ENCODE measurements at places on chromosomes 1 and 21.

DNA sequence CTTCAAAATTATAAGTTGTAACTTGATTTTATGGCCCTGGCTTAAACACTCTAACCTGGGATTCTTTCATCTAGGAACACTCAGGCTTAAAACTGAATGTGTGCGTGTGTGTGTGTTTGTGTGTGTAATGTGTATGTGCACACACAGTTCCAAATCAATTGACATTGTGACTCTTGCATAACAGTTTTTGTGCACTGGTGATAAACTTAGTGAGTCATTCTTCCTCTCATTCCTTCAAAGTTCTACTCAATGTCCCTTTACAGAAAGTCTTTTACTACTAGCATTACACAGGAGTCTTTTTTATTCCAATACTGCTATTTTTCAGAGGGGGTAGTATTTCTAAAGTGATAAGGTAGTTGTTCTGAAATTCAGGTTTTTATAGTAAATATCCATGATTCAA lies 943.6 kb downstream of the KCNT2 start:
- DNase-seq: no peak

DNA sequence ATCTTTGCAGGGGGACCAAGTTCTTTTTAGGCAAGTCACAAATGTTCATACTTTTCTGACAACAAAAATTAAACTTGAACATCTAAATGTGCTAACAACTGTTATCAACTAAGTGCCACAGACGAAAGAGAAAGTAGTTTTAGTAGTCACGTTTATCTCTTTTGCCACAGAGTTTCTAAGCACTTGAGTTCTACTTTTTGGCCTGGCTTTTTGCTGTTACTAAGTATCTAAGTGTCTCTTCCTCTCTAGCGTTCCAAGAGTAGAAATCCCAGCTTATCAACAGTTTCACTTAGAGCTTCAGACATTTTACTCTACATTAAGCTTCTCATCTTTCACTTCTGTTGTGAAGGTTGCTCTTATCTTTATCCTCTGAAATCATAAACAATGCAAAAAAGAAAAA lies 34.2 kb downstream of the GATAD2B start:
- no peak for DNase-seq

DNA sequence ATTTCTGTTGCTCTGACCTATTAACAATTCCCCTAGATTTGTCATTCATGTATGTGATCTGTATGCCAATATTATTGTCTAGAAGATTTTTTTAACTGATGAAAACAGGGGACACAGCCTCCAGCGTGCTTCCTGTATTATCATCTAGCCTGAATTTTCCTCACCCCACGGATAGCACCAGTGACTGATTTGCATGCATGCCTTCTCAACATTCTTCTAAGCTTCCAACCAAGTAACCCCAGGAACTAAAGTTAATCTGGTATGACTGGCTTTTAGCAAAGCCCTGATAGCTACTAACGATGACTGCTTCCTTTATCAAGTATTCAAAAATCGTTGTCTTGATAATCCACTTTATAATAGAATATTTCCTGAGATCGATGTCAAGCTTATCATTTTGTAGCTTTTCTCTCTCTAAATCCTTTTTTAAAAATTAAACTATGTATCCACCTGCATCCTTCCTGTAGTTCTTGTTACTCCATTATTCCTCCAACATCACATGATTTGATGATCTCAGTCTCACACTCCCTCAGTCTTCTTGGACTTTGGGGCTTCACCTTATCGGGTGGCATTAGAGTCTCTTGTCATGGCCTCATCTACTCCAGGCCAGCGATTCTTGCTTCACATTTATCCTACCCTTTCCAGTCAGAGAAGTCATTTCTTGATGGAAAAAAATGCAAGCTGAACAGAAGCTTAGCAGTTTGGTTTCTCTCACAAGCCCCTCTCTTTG lies 19.0 kb downstream of the BCAR3 start:
- DNase-seq: no peak

DNA sequence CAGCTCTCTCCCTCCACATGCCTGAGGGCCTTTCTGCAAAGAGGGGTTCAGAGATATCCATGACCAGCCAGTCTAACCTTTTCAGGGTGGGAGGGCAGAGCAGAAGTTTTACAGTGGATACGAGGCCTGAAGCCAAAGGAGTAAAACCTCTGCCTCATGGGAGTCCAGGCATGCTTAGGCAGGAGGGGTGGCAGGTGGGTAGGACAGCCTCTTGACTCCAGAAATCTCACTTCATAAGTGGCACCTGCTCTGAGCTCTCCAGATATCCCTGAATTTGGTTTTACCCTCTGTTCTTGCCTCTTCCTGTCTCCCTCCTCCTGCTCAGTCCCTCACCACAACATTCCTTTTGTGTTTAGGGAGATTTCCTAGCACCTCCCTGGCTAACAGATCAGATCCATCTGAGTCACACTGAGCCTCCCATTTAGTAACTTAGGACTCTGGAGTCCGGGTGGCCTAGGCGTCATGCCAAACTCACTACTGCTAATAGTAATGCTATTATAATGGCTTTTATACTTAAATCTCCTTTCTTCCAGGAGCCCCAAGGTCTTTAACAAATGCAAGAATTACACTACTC lies 201.0 kb downstream of the HS2ST1 start:
- peak; percentile 79 for DNase-seq

DNA sequence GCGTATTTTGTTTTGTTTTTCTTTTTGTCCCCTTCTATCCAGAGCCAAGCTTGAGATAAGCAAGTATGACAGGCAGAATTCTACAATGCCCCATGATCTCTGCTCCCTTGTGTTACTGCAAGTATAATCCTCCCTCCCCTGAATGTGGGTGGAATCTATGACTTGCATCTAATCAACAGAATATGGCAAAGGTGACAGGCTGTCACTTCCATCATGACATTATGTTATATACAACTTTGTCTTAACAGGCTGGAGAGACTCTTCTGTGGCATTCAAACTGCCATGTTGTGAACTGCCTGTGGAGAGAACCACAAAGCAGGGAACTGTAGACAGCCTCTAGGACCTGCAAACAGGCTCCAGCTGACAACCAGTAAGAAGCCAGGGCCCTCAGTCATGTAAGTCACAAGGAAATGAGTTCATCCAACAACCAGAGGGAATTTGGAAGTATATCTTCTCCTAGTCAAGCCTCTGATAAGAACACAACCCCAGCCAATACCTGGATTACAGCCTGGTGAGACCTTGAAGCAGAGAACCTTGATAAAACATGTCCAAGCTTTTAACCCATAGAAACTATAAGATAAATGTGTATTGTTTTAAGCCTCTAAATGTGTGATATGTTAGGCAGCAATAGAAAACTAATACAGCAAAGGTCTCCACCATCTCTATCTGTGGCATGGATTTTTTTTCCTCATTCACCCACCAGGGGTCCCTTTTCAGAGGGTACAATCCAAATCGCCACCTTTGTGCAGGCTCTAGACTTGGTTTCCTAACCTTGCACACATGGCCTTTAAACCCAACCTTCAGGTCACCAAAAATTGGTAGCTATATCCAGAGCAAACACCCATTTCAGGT lies 5.7 kb upstream of the C1orf162 start:
- no peak for DNase-seq

- DNase-seq: no peak
Observed at GRCh38 chr1:41740630-41741239, 178.0 kb downstream of the HIVEP3 start.

DNA sequence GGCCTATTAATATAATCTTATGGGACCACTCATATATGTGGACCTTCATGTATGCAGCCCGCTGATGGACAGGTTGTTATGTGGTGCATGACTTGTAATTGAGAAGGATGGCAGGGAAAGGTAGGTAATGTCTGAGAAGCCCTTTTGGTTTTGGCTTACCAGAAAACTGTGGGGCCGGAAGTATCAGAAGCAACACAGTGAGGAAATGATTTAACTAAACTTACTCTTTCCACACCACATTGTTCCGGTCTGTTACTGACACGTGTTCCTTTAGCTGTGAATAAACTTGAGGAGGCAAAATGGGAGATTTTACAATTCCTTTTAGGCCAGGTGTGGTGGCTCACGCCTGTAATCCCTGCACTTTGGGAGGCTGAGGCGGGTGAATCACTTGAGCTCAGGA lies 32.4 kb downstream of the KIF1B start:
- no peak for DNase-seq

DNA sequence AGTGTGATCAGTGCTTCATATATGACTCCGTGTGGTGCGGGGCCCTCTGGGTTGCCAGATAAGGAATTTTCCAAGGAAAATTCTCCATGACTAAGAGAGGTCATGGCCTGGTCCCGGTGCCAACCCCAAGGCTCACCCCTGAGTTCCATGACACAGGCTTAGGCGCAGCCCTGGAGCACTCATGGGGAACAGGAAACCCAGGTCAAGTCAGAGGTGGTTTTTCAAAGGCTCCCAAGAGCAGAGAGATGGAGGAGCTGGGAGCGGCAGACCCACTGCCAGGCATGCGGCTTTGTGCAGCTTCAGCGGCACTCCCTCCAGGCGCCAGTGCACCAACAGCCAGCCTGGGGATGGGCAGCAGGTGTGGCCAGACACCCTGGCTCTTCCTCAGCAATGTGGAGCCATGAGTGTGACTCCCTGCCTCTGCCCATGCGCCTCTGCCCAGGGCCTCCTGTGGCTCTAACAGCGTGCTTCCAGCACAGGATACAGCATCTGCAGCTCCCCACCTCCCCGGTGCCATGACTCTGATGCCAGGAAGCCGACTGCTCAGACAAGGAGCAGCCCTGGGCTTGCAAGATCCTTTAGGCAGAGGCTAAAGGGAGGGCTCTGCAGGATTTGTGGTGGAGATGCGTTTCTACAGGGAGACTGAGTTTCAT lies 47.3 kb downstream of the GPR161 start:
- no peak for DNase-seq

GRCh38 chr1:22557341-22557950 lies 5.8 kb upstream of the EPHA8 start:
- DNase-seq: no peak

DNA sequence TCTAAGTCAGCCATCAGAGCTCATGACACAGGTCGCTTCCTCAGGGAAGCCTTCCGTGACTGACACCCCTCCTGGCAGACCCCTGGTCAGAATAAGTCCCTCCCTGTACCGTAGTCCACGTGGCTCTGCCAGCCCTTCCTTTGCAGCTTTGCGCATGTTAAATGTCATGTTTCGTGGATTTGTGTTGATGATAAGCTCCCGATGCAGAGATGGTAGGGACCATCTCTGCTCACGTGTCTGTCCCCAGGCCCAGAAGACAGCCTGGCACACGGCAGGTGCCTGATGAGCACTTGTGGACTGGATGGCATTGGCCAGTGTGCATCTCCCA lies 75.9 kb downstream of the DHRS3 start:
- DNase-seq: no peak

- DNase-seq: no peak
Observed at GRCh38 chr1:201774224-201774982, 54.6 kb upstream of the IPO9 start.

- DNase-seq: no peak
Observed at GRCh38 chr1:91619881-91620280, 119.2 kb downstream of the CDC7 start.

- peak; percentile 78 for DNase-seq
Observed at GRCh38 chr1:98048244-98048643, 127.4 kb upstream of the DPYD start.

GRCh38 chr1:159891275-159892157 lies 8.4 kb downstream of the CFAP45 start:
- peak; percentile 79 for DNase-seq

DNA sequence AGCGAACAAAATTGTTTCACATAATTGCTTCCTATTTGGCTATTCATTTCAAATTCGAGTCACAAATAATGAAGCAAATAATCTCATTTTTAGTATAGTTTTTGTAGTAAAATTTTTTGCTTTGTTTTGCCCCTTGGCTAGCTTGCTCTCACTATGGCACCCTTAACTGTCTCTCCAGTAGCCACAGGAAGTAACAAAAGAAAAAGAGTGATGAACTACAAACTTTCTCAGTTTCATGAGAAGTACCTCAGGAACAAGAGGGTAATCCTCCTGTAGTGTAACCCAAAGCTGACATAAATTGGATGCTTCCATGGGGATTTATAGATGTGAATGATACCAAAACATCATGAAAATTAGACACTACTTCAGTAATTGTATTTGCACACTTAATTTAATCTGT lies 242.9 kb downstream of the BARHL2 start:
- DNase-seq: no peak

GRCh38 chr1:23720256-23720995 lies 22.8 kb upstream of the ELOA start:
- no peak for DNase-seq

DNA sequence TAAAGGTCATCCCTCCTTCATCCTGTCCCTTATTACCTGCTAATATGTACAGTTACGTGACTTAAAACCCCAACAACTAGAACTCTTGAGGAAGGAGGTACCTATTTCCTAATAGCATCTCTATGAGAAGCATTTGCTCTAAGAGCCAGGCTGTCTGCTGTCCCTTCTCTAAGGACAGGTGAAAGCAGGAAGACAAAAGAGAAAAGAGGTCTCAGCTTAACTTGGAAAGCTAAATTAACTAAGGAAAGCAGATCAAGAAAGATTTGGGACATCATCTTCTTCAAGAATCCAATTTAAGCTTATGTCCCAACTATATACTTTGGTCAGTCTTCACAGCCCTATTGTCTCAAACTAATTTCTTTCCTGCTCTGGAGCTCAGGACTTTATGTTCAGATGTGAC lies 2.9 kb downstream of the EGLN1 start:
- DNase-seq: no peak

GRCh38 chr1:83573776-83574175 lies 425.2 kb downstream of the TTLL7 start:
- no peak for DNase-seq

- peak; percentile 69 for DNase-seq
Observed at GRCh38 chr1:222754366-222755139, 17.6 kb downstream of the FAM177B start.

DNA sequence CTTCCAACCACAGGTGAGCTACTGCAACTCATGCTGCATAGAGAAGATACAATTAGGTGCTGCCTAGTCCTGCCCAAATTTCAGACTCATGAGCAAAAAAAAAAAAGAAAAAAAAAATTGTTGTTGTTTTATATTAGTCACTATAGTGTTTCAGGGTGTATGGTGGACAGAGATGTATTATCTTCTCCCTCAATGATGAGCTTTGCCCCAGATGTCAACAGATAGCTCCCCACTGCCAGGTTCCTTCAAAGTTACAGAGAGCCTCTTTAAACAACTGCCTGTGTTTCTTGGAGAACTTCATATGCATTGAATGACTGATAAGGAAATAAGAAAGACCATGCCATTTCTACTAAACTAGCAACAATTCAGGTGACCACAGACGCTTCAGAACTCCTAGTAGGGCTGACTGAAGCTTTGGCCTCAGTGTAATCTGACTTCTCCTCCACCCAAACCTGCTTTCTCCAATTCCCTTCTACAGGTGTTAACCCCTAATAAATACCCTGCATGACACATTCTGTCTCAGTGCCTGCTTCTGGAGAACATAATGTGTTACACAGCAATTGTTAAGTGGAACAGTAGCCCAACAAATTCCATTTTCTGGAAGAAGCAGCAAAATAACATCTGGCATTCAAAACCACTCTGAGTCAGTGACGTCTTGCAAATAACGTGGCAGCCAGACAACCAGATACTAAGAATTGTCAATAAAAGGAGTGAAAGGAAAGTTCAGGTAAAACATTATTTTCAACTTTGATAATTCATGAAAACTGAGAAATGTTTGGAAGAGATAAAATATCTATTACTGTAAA lies 147.7 kb downstream of the CDC42BPA start:
- DNase-seq: no peak

Data from astrocyte of the cerebellum (primary cell).